ENCODE measurements at places on chromosomes 13 and 19.

- DNase-seq, result no peak
Measured at GRCh38 chr19:48807590-48808308, 3.1 kb downstream of the BCAT2 start.

- DNase-seq, result no peak
Measured at GRCh38 chr19:40466219-40466984, 399 bp upstream of the SPTBN4 start.

DNA sequence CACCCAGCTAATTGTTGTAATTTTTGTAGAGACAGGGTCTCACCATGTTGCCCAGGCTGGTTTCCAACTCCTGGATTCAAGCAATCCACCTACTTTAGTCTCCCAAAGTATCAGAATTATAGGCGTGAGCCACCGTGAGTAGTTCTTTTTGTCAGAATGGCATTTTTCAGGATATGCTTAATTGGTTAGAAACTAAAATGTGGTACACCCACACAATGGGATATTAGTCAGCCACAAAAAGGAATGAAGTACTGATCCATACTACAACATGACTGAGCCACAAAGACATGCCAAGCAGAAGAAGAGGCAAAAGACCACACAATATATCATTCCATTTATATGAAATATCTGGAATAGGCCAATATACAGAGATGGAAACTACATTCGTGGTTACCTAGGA, 41.7 kb upstream of the MAP3K10 start:
- DNase-seq, result no peak

DNA sequence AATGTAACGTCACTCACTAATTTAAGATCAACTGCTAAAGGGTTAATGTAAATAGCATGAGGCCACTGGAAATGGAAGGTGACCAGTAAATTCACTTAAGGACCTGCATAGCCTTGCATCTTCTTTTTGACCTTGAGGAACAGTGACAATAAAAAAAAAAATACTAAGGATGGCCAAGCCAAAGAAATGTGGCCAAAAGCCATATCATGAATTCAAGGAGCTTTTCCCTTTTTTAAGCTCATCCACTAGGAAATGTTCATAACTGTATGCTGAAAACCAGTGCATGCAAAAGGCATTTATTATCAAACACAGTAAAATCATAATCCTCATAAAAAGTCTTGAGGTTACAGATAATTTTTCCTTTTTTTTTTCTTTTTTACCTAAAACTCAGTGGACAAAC, 77.5 kb downstream of the LHFPL6 start:
- no peak for DNase-seq

- no peak for DNase-seq
Measured at GRCh38 chr13:86673931-86674431, 874.8 kb upstream of the SLITRK6 start.

DNA sequence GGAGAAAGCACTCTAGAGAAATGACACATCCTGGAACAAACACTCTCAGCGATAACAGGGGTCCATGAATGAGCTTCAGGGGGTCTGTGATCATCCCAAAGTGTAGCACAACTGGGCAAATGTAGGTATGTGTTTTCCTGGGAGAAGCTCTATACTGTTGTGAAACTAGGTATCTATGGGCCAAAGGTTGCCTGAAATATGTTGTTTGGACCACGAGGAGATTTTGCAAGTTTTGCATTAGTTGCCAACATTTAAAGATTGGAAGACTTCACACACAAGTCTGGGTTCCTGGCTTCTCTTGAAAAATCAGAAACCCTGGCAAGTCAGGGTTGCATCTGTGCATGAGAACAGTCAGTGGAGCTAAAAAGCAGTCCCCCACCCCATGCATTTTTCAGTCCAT, 26.7 kb upstream of the POU2F2 start:
- DNase-seq, result no peak
